ENCODE measurements at places on chromosomes 6 and 20. TPM values are rescaled to one million over a fixed set of nuclear protein-coding genes. Genes with fewer than 3 reads are reported as not detected.

The CRISP3 gene
- polyA plus RNA-seq = 0.33 TPM

The MYLK2 gene
- 34.3 TPM for polyA plus RNA-seq

The IMPG1 gene
- polyA plus RNA-seq = 0.22 TPM

- DNase-seq = no peak
Observed at GRCh38 chr20:24961384-24962181, 12.5 kb downstream of the CST7 start.

DNA sequence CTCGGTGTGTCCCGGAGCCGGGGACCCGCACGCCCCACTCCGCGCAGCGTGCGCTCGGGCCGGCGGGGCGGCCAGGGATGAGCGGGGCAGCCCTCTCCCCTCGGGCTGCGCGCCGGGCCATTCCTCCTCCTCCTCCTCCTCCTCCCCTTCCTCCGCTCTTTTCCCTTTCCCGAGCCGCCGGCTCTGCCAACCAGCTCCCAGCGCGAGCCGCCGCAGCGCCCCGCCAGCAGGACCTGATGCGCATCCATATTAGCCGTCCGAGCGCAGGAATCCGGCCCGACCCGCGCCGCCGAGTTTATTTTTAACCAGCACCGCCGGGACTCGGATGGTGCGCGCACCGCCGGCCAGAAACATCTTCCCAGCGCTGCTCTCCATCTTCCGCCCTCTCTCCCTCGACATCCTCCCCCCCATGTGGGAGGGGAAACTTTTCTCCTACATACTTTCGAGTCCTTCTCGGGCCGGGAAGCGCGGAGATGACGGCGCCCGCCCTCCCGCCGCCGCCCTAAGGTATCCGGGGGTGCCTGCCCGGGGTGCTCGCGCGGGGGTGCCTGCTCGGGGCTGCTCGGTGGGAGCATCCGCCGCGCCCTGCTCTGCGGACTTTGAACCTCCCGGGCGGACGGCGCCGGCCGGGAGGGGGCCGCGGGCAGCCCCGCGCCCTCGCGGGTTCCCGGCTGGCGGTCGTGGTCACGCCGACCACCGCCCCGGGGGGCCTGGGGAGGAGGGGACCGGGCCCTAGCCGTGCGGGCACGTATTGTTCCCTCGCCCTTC is 619 bp downstream of the RREB1 start:
- DNase-seq = peak; percentile 55

DNA sequence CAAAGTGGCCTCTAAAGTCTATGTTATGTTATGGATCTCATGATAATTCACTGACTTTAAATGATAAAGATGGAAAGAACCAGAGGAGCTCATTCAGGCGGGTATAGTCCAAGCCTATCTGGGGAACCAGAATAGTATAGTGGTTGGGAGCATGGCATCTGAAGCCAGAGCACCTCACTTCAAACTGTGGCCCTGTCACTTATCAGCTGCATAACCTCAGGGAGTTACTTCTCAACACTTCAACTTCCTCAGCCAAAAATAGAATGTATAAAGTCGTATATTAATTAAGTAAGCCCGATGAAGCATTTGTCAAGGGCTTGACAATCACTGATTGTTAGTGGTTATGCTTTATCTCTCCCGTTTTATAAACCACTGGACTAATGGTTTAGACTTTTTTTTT is 112.7 kb downstream of the RTN4IP1 start:
- no peak for DNase-seq

DNA sequence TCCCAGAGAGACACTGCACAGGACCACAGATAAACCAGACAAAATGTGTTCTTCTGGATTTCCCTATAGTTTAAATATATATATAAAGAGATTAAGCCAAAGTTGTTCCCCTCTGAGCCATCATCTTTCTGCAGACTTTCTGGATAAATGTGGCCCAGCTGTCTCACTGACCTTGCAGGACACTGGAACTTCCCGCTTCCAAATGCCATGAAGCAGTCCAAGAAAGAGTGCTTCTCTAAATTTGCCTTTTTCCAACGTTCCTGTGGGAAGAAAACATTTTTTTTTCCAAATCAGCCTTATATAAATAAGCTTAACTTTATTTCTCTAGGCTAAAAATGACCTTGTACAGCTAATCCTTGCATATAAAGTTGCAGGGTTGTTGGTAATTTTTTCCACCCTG is 65.7 kb downstream of the CYP39A1 start:
- DNase-seq = peak; percentile 78

DNA sequence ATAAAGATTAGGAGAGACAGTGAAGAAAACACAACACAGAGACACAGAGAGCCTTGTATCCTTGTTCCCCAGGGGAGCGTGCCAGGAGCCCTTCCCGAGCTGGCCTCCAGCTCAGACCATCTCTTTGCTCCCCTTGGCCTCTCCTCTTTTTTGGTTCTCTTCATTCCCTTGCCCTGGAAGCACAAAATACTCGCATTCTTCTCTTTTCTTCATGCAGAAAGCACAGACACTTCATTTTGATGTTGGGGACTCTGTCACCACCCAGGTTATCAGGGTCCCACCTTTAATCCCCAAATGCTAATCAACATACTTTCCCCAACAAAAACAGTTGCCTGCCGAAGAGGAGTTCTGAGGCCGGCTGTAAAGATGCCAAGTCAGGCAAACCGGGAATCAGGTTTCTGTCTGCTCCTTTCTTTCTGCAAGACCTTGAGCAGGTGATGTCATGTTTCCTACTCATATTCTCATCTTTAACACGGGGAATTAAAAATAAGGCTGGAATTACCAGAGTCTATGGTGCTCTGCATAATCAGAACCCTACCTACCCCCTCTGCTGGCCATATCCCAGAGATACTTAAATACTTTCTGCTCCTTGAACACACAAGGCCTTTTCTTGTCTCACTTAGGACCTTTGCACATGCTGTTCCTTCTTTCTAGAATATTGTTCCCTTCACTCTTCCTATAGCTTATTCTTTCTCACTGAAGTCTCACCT is 21.7 kb downstream of the TGM6 start:
- peak; percentile 27 for DNase-seq
